ENCODE measurements at places on chromosomes 16 and 17.
A peak's percentile ranks its signal among the peaks of the same experiment; 100 is the strongest.

- no peak for DNase-seq
These were observed 24.8 kb downstream of the MRM3 start for GRCh38 chr17:806781-807522.

- no peak for DNase-seq
These were observed 515.3 kb downstream of the GRIN2A start for GRCh38 chr16:9666834-9667480.

DNA sequence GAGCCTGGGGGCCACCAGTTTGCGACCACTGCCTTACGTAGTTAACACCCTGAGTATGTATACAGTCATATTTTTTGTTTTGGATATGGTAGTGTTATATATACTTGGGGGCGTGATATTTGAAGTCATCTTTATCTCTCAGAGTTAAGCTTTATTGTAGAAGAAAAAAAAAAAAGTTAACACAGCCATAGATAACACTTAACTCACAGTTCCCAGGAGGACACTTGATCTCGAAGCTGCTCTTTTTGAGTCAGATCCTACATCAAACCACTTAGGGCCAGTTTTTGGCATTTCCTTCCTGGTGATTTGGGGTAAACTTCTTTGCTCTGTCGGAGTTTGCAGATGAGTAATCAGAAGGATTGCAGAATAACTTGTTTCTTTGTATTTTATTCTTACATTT is 5.8 kb downstream of the ITPRIPL2 start:
- DNase-seq, result peak; percentile 75

GRCh38 chr17:17922070-17922614 is 50.1 kb downstream of the TOM1L2 start:
- no peak for DNase-seq

DNA sequence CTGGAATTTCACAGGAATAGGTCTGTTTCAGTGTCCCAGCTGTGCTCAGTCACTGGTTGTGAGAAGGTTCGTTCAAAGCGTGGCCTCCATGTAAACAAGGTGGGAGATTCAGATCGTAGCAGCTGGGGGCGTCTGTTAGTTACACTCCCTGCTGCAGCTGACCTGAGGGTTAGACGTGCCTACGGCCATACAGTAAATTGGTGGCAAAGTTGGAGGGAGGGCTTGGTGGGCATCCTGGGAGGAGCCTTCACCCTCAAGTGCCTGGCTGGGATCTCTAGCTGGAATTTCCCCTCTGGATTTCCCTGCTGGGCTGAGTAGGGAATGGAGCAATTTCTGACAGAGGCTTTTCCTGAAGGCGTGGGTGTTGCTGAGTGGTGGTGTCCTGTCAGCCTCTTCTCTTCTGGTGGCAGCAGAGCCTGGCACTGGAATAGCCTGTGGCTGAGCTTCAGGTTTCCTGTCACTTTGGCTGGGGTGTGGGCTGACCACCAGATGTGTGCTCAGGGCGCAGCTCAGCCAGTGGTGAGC is 6.4 kb downstream of the FCSK start:
- no peak for DNase-seq

DNA sequence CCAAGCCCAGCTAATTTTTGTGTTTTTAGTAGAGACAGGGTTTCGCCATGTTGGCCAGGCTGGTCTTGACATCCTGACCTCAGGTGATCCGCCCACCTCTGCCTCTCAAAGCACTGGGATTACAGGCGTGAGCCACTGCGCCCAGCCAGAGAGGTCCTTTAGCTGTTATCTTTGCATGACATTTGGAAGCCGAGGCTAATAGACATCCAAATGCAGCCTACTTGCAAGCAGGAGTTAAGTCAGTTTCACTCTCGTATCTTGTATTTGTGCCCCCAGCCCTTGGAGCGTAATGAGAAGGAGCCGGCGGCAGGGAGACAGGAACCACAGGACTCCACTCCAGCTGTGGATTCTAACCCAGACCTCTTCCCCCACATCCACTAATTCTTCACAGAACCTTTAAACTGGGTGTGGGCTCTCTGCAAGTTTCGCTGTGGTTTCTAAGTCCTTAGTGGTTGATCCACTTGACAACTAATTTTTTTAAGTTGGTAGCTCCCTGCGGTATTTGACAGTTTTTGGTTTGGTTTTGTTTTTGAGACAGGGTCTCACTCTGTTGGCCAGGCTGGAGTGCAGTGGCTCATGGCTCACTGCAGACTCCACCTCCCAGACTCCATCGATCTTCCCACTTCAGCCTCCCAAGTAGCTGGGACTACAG is 3.1 kb upstream of the CYTH1 start:
- no peak for DNase-seq

GRCh38 chr16:79093554-79093967 is 507.0 kb downstream of the MAF start:
- no peak for DNase-seq

DNA sequence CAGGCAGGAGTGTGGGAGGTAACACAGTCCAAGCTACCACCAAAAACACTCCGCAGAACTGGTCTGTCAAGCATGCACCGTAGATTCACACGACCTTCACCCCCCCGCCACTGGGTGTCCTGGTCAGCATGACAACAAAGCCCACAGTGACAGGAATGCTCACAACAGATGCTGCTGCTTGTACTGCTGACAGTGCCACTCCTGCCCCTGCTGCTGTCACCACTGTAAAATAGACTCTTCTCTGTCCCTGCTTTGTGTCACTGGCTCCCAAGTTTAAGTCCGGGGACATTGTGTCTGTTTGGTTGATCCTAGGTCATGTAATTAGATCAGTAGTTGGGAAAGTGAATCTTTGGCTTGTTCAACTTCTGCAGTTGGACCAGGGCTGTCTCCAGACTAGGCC is 7.0 kb upstream of the ODF4 start:
- no peak for DNase-seq

GRCh38 chr16:19780321-19780720 is 62.2 kb downstream of the IQCK start:
- DNase-seq, result no peak

DNA sequence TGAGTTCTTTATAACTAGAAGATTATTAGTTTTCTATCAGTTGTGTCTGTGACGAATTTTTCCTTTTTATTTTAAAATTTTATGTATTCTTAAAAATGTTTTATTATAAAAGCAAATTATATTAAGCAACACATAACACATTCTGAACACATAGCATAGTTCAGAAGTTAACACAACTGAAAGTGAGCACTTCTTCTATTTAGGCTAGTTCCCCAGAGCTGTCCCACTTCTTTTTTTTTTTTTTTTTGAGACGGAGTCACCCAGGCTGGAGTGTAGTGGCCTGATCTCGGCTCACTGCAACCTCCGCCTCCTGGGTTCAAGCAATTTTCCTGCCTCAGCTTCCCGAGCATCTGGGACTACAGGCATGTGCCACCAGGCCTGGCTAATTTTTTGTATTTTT is 37.7 kb upstream of the ALDH3A2 start:
- DNase-seq, result no peak

DNA sequence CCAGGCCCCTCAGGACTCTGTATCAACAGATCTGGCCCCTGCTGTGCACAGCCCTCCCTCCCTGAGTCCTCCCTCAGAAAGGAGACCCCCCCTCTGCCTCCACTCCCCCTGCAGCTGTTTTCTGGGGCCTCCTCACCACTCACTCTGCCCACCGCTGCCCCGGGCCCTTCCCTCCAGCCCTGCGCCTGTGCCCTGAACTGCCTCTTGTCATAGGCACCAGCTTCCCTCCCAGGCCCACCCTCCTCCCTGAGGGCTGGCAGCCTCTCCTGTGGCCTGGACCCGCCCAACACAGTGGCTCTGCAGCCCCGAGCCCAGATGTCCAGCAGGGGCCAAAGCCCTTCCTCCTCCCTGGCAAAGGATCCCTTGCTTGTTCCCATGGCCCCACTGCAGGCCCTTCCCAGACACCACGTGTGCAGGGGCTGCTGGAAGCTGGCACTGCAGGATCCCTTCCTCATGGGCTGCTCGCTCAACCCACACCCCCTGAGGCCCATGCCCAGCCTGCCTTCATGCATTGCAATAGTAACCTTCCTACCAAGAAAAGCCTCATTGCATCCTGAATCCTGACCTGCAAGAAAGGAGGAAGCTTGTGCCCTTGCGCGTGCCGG is 25.8 kb downstream of the GNPTG start:
- DNase-seq, result no peak

DNA sequence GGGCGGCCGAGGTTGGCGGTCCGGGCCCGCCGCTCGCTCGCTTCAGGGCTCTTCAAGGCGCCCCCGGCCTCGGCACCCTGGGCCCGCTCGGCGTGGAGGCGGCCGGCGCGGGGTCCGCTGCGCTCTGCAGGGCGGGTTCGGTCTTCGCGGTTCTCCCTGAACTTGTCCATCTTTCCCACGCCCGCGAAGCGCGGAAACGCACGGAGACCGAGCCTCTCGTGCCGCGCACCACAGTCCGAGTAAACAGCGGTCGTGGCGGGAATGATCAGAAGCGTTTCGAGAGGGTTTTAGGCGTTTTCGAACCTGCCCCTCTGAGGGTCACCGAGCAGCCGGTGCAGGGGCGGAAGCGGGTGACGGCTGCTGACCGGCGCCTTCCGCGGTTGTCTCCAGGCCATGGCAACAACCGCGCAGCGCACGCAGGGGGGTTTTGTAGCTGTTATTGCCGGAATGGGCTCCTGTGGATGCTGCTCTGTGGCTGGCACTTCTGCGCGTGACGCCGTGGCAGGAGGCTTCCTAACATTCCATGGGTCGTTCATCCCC is 414 bp downstream of the NARF start:
- DNase-seq, result no peak

- no peak for DNase-seq
These were observed 18.8 kb downstream of the SRP68 start for GRCh38 chr17:76053246-76054111.

GRCh38 chr17:63439687-63440086 is 6.4 kb downstream of the CYB561 start:
- no peak for DNase-seq

- DNase-seq, result peak; percentile 88
These were observed 10.0 kb upstream of the BEAN1 start for GRCh38 chr16:66416939-66417700.

DNA sequence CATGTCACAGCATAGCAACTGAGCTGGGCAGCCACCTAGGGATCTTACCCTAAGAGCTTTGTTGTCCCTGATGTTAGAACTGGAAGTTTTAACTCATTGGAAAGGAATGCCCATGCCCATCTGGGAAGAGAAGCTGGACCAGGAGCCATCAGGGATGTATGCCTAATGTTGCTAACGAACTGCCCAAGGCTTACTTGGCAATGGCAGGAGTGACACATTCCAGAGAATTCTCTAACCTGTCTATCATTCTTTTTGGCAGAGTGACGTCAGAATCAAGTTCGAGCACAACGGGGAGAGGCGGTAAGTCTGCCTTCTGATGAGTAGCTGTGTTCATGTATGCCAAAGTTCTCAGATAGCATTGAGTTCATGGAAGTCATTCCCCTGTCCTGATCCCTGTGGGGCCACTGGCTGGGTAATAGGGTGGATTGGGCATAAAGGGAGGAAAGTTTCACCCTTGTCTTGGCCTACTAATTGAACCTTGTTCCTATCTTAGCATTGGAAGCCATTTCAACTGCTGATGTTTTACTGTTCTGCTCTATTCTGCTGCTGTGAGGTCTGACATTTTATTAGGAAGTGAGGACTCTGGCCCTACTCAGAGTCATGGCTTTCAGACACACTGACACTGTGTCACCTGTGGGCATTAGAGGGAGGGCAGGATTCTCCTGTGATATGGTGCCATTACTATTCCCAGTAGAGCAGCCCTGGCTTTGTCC is 23.7 kb downstream of the MAP3K3 start:
- DNase-seq, result no peak

DNA sequence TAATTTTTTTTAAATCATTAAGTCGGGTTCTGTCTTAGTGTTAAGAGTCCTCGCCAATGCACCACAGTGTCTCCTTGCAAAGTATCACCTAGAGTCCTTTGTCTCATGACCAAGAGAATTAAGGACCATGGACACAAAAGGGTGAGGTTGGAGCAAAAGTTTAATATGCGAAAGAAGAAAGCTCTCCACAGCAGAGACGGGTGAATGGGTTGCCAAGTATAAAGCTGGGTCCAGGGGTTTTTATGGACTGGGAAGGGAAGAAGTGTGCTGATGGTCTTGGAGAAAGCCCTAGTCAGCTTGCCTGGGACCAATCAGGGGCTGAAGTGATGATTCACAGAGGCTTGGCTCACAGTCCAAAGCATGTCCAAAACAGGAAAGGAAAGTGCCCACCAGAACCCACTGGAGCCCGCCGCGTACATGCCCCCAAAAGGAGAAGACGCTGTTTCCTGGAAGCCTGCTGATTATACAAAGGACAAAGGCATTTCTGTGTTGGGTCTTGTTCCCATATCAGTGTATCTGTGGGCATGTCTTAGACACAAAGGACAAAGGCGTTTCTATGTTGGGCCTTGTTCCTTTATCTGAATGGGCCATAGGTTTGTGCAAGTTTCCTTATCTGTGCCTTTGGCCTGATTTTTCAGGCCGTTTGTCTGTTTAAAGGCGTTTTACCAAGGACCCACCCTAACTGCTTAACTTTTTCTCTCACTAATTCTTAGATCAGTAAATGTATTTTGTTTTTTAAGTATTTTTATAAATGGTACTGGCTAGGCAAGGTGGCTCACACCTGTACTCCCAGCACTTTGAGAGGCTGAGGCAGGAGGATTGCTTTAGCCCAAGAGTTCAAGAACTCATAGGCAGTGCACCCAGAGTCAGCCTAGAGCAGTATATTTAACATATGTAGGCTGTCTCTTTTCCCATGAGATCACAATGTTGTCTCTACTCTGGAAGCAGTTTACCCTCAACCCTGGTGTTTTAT is 28.7 kb upstream of the ATF7IP2 start:
- no peak for DNase-seq

GRCh38 chr17:64109400-64109799 is 20.5 kb downstream of the ERN1 start:
- DNase-seq, result no peak

GRCh38 chr17:38415250-38416194 is 12.7 kb upstream of the ARHGAP23 start:
- DNase-seq, result no peak

DNA sequence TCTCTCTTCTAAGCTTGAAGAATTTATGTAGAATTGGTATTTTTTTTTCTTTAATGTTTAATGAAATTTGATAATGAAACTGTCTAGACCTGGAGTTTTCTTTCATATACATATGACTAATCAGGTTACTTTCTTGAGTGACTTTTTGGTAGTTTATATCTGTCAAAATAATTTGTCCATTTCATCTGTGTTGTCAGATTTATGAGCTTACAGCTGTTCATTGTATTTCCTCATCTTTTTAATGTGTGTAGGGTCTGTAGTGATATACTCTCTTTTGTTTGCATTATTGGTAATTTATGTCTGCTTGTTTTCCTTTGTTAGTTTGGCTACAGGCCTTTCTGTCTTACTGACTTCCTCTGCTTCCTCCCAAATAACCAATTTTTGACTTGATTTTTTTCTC is 55.7 kb downstream of the TAOK1 start:
- no peak for DNase-seq

DNA sequence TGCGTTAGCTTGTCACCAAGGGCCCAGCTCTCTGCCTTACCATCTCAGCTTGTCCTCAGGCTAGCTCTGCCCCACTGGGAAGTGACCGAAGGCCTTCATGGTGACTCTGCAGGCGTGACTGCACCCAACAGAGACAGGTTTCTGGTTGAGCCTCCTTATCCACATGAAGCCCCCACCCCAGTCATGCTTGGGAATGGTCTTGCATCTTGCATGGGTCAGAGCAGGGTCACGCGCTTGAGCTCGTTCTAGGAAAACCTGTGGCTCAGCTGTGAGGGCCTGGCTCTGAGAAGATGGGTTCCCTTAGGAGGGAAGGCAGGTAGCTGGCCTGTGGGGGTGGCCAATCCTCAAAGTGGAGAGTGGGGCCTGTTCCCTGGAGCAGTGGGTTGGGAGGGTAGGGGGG is 122.8 kb downstream of the BANP start:
- DNase-seq, result no peak
